ENCODE measurements at places on chromosomes 5 and 9.

GRCh38 chr9:112520656-112521055 lies 34.0 kb downstream of the KIAA1958 start:
- no peak for DNase-seq

- no peak for DNase-seq
These were observed 60.1 kb upstream of the SLC30A5 start for GRCh38 chr5:69033690-69034089.

GRCh38 chr5:142253938-142254337 lies 70.9 kb downstream of the SPRY4 start:
- DNase-seq = no peak

DNA sequence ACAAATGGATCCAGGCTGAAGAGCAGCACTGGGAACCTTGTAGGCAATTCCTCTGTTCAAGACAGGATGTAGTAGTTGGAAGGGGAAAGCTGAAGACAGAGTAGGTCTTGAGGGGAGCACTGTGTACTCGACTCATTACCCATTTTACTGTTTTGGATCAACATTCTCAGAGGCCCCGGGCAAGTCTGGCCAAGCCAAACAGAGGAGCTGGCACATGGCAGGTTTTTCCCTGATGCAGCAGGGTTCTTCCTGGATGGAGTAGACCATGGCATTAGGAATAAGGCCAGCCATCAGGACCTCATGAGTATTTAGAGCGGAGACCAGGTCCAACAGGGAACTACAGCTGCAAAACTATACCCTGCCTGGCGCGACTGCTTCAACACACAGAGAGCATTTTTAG lies 4.4 kb downstream of the SVEP1 start:
- no peak for DNase-seq

- no peak for DNase-seq
These were observed 678 bp upstream of the KIF12 start for GRCh38 chr9:114099669-114100270.

DNA sequence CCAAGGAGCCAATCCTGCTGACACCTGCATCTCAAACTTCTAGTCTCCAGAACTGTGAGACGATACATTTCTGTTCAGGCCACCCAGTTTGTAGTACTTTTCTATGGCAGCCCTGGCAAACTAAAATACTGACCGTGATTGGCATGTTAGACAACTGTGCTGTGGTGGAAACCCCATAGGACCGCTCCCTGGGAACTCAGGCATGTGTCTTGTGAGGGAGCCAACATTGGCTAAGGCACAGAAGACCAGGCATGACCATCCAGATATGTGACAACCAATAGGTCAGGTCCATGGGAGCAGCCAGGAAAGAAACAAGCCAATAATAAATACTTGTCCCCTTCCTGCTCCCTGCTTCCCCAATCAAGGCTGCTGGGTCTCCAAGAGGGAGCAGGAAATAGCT lies 101.4 kb upstream of the MPDZ start:
- no peak for DNase-seq

GRCh38 chr9:127423476-127423933 lies 677 bp upstream of the ZNF79 start:
- no peak for DNase-seq

DNA sequence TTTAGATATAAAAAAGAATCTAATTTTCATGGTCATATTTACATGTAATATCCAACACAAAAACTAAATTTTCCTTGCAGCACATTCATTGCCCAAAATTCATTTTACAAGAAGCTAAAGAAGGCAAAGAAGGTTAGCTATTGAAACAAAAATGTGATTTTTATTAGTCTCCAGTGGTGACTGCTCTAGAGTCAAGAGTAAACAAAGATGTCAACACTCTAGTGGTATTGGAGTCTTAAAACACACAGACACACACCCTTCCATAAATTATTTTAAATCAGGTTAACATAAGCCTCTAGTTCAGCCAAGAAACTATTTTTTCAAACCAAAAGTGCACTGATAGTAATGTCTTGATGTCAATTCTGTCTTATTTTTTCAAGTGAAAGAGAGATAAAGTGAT lies 329.2 kb downstream of the ZNF608 start:
- DNase-seq = no peak

DNA sequence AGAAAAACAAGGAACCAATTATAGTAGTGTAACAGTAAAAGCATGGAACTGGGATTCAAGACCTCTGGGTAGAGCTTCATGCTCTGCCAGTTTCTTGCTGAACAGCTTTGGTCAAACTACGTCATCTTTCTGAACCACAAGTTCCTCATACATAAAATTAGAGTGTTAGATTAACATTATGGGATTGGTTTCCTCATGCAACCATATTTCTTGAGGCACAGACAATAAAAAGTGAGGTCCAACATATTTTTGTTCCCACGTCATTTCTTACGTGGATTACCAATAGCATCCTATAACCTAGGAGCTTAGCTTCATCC lies 354.8 kb downstream of the TMEM232 start:
- no peak for DNase-seq

DNA sequence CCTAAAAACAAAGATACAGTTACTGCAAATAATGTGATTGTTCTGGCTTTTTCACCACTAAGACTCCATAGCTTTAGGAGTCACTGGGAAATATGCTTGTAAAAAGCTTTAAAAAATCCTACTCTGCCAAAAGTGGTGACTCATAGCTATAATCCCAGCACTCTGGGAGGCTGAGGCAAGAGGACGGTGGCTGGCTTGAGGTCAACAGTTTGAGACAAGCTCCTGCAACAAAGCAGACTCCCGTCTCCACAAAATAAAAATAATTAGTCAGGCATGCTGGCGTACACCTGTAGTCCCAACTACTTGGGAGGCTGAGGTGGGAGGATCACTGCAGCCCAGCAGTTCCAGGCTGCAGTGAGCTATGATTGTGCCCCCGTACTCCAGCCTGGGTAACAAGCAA lies 406.4 kb downstream of the HTR1A start:
- peak; percentile 30 for DNase-seq

- no peak for DNase-seq
These were observed 56.5 kb upstream of the CDKN2B start for GRCh38 chr9:22065431-22066200.

All from T1000 (cell line).